ENCODE measurements at places on chromosomes 7 and 10.

- no peak for DNase-seq
Observed at GRCh38 chr10:13053794-13054462, 46.0 kb upstream of the OPTN start.

- DNase-seq, result no peak
Observed at GRCh38 chr10:128781637-128782036, 655.4 kb upstream of the MKI67 start.

DNA sequence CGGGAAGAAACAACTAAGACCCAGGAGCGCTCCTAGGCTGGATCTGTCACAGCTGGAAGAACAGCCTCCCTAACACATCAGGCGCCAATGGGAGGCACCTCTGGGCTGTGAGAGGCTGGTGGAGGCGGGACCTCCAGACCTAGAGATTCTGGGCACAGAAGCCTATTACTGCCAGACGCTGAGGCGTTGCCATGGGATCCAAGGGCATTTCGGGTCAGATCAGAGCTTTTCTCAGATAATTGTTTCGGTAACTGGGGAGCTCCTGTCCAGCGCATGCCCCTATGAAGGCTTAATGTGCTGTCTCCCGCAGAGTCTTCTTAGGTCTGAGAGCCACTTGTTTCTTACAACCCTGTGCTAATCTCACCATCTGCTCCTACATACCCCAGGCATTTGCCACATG, 339.2 kb downstream of the ZNF716 start:
- DNase-seq, result no peak

GRCh38 chr7:101159696-101160674, 5.4 kb downstream of the VGF start:
- DNase-seq, result no peak

DNA sequence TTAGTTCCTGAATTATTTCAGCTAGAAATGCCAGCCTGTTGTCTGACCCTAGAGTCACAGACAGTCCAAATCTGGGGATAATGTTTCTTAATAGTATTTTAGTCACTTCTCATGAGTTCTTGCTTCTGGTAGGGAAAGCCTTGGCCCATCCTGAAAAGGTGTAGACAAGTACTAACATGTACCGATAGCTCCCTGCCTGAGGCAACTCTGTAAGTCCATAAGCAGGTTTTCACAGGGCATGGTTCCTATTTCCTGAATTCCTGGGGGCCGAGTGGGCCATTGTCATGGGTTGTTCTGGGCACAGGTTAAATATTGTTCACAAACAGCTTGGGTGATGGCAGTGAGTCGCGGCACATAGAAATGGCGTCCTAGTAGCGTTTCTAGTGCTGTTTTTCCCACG, 3.1 kb upstream of the ZNF117 start:
- no peak for DNase-seq

DNA sequence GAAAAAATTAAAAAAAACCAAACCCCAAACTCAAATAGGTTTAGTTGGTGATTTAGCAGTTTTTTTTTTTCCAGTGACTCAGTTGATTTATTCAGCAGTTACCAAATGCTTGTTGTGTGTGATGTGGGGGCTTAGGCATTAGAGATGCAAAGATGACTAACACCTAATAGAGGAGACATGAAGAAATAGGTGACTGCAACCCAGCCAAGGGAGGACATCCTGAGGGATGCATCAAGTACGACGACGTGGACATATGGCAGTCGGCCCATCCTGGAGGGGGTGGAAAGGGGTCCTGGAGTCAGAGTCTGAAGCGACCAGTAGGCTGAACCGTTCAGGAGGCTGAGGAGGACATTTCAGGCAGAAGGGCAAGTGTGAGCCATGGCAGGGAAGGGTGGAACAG, 35.5 kb downstream of the LRMDA start:
- DNase-seq, result no peak

DNA sequence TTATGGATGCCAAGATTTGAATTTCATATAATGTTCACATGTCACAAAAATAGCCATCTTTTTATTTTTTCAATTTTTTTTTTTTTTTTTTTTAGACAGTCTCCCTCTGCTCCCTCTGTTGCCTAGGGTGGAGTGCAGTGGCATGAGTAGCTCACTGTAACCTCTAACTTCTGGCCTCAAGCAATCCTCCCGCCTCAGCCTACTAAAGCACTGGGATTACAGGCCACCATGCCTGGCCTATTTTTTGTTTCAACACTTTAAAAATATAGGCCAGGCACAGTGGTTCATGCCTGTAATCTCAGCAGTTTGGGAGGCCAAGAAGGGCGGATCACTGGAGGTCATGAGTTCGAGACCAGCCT, 246.3 kb downstream of the SKIDA1 start:
- no peak for DNase-seq

DNA sequence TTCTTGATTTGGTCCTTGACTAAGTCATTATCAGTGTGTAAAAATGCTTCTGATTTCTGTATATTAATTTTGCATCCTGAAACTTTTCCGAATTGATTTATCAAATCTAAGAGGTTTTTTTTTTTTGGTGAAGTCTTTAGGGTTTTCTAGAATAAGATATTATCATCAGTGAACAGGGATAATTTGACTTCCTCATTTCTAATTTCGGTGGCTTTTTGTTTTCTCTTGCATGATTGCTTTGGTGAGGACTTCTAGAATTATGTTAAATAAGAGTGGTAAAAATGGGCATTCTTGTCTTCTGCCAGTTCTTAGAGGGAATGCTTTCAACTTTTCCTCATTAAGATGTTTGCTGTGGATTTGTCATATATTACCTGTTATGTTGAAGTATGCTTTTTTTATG, 170.5 kb downstream of the CCDC7 start:
- DNase-seq, result no peak

GRCh38 chr10:6351495-6351894, 148.8 kb downstream of the PFKFB3 start:
- DNase-seq, result no peak

DNA sequence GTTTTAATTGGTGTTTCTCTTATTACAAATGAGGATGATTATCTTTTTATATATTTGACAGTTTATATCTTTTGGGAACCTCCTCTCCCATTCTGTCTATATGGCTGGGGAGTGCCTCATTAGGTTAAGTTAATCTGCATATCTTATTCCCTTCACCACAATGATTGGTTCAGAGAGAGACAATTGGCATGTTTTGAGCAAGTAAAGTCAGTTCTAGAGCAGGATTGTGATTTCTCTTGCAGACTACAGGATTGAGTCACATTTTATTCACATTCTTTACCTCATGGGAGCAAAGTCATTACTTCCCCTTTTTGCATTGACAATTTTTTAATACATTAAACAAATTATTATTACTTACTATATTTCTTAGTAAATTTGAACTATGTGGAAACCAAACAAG, 345.6 kb downstream of the MDFIC start:
- no peak for DNase-seq

- no peak for DNase-seq
Observed at GRCh38 chr7:129373651-129374428, 60.4 kb upstream of the STRIP2 start.

DNA sequence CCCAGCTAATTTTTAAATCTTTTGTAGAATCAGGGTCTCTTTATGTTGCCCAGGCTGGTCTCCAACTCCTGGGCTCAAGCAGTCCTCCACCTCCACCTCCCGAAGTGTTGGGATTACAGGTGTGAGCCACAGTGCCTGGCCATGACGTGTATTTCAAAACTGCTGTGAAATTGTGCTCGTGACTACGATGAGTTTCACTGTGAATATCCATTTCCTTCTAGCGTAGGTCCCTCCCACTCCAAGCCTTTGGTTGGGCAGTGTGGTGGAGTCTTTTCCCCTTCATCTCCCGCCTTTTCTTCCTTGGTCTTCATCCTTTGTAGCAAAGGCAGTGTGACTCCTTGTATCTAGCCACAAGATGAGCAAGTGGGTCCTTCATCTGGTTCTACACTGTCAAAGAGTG, 56.2 kb downstream of the CUL1 start:
- no peak for DNase-seq

DNA sequence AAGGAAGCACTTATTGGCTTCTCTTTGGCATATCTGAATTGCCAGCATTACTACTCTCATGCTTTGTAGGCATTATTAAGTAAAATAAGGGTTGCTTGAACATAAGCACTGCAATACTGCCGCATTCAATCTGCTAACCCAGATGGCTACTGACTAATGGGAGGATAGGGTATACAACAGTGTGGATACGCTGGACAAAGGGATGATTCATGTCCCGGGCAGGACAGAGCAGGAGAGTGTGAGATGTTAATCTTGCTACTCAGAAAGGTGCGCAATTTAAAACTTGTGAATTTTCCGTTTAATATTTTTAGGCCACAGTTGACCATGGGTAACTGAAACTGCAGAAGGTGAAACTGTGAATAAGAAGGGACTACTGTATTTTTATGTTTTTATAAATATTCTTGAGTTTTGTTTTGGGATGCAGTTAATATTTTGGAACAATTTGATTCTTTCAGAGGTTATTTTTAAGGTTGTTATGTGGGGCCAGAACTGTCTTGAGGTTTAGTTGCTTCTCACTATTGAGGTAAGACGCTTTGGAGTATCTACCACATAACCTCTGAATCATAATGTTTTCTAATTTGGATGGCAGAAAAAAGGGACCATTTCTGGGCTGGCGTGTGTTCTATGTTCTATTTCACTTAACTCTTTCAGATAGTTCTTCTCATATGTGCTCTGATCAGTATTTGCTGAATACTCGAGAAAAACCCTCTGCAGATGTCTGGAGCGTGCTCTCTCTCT, 75.7 kb upstream of the SYPL1 start:
- no peak for DNase-seq

DNA sequence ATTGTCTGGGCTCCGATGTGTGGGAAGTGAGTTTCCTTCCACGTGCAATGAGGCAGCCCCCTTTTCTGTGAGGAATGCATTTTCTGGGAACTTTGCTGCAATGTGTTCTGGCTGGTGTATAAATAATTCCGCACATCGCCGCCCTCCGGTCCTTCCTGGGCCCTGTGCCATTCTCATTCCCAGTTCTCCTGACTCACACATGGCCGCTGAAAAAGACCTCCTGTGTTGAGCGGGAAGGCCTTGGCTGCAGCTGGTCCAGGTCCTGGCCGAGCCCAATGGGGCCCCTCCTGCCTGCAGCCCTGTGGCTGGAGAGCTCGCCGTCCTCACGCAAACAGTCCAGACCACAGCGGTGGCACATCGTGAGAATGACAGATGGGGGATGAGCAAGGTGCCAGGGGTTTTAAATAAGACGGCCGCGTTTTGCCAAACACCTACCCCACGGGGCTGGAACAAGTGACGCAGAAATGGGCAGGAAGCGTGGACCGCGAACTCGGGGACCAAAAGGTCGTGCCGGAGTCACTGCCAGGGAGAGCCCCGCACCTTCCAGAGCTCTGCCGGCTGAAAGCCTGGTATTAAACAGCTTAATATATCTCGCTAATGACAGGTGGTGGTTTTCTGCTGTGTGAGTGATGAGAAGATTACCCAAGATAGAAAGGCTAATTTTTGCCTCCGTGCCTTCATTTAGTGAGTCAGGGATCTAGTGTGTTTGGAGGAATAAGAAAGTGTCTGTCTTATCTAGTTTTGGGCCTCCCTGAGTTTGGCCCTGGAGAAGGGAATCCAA, 37.0 kb downstream of the FAM20C start:
- no peak for DNase-seq
